ENCODE measurements at places on chromosomes 7 and 10.

GRCh38 chr7:47405921-47406800, 175.8 kb downstream of the TNS3 start:
- no peak for DNase-seq

GRCh38 chr10:36578306-36578705, 547.1 kb upstream of the ANKRD30A start:
- no peak for DNase-seq

DNA sequence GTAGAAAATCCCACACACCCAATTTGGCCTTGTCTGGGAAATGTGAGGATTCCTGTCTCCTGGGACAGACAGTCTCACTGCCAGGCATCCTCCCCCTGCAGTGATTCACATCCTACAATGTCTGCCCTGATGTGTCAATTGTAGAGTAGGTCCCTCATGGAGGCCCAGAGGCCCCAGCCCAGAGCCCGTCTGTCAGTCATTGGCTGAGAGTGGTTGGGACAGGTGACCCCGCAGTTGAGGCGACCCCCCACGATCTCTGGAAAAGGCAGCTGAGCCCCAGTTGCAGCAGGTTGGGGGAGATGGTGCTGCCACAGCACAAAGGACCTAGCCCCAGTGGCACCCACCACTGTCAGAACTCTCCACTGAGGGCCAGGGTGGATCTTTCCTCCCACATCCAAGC, 84.3 kb upstream of the INSIG1 start:
- no peak for DNase-seq

GRCh38 chr10:69009360-69009759, 20.8 kb downstream of the KIFBP start:
- no peak for DNase-seq

DNA sequence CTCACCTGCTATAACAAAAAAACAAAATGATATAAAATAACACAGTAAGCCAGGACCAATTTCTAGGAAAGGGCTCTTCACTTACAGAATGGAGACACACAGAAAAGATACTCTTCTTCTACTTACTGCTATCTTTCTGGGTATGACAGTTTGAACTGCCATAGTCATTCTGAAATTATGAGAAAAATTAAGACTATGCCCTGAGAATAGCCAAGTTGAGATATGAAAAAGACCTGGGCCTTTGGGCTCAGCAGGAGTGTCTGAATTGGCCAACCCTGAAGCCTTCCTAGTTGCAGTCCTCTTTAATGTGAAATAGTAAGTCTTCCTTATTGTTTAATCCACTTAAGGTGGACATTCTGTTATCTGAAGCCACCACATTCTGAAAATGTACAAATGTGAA, 519.5 kb downstream of the GRID1 start:
- no peak for DNase-seq

GRCh38 chr10:110652475-110653118, 8.5 kb downstream of the RBM20 start:
- DNase-seq: no peak

DNA sequence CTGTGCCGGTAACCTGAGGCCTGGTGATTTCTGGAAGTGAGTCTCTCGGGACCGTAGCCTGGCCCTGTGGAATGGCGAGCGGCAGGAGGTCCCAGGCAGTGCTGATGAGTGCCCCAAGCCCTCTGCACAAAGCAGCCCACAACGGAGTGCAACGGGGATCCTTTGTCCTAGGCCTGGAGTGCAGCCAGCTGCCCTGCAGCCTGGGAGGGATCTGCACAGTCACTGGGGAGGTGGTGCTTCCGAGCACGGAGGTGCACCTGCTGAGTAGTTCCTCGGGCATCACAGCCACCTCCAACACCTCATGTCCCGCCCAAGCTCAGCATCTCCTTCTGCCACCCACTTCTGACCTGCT, 162.8 kb upstream of the ZMIZ1 start:
- no peak for DNase-seq

- DNase-seq: no peak
These were observed 515.9 kb downstream of the PARD3 start for GRCh38 chr10:34299105-34299611.

- DNase-seq: no peak
These were observed 2.0 kb upstream of the PLCE1 start for GRCh38 chr10:93991596-93992284.

GRCh38 chr7:71019706-71020105, 112.2 kb upstream of the GALNT17 start:
- DNase-seq: no peak

GRCh38 chr10:21604651-21605050, 70.6 kb downstream of the MLLT10 start:
- DNase-seq: no peak

- DNase-seq: no peak
These were observed 174.2 kb downstream of the KIAA1217 start for GRCh38 chr10:24382979-24383663.

GRCh38 chr10:7337431-7338171, 73.2 kb downstream of the SFMBT2 start:
- peak; percentile 67 for DNase-seq

- no peak for DNase-seq
These were observed 5.1 kb upstream of the CUEDC2 start for GRCh38 chr10:102437515-102437914.

GRCh38 chr7:122067077-122067476, 77.0 kb downstream of the AASS start:
- DNase-seq: no peak

GRCh38 chr10:97479939-97480338, 18.3 kb downstream of the MMS19 start:
- no peak for DNase-seq

DNA sequence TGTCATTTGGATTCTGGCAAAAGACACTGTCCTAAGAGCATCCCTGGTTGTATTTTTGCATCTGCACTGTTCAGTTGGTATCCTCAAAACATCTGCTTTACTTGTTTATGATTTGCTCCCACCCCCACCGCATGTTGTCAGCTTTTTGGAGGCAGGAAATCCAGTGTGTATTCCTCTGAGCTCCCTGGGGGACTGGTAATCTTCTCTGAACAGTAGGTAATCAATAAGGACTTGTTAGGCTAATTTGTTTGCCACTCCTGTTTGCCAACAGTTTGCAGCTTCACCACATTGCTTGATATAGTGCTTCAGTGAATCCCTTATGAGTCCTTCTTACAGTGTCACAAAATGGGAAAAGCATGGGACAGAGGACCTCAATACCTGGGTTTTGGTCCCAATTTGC, 49.1 kb downstream of the FEZF1 start:
- no peak for DNase-seq

- no peak for DNase-seq
These were observed 24.5 kb downstream of the RSU1 start for GRCh38 chr10:16792675-16793074.

GRCh38 chr7:55448526-55448925, 83.4 kb downstream of the LANCL2 start:
- DNase-seq: no peak

DNA sequence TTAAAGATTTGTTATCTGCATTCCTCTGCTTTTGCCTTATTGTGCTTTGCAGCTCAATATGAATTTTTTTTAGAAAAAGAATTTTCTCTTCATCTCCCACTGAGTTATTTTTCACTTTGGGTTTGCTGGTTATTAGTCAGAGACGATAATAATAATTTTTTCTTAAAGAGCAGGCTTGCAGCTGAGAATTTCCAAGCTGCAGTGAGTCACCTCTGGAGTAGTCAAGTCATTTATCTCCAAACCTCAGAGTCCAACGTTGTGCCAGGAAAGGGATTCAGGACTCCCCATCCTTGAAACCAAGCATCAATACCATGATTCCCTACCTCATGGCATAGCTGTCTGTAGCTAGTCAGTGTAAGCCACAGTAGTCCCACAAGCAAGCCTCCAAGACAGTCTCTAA, 15.2 kb upstream of the EGR2 start:
- no peak for DNase-seq

DNA sequence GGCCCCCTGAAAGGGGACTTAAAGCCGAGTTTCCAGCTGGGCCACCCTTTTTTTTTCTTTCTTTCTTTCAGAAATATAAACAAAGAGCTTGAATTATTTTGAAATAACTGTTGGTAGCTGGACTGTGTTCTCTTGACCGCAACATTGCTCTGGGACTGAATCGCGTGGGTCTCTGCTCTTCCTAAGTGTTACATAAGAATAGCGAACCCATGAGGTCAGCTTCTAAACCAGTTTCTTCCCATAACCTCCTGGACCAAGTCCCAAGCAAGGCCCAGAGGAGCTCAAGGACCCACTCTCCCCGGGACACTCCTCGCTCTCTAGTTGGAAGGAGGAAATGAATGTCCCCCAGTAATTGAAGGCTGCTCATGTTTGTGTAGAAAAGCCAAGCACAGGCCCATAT, 91.1 kb downstream of the CXCL12 start:
- DNase-seq: no peak

GRCh38 chr7:21869785-21870402, 75.8 kb downstream of the CDCA7L start:
- DNase-seq: no peak

GRCh38 chr10:100172349-100172748, 13.5 kb downstream of the ERLIN1 start:
- DNase-seq: no peak

DNA sequence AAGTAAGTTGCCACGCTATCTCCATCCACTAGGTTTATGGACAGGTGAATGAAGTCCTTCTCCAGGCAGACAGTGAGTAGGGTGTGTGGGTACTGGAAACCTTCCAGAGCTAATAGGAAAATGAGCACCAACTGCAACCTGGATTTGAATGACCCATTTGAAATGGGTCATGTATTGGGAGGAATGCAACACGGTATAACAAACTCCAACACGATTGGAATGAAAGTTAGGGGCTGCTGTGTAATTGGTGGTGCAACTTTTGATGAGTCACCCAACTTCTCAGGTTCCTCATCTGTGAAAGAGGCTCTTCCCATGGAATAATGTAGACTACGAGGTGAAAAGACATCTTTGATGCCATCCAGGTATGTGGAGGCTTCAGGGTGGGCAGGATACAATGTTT, 241.4 kb upstream of the PODXL start:
- no peak for DNase-seq

- DNase-seq: no peak
These were observed 23.6 kb upstream of the ZCCHC24 start for GRCh38 chr10:79468841-79469585.

DNA sequence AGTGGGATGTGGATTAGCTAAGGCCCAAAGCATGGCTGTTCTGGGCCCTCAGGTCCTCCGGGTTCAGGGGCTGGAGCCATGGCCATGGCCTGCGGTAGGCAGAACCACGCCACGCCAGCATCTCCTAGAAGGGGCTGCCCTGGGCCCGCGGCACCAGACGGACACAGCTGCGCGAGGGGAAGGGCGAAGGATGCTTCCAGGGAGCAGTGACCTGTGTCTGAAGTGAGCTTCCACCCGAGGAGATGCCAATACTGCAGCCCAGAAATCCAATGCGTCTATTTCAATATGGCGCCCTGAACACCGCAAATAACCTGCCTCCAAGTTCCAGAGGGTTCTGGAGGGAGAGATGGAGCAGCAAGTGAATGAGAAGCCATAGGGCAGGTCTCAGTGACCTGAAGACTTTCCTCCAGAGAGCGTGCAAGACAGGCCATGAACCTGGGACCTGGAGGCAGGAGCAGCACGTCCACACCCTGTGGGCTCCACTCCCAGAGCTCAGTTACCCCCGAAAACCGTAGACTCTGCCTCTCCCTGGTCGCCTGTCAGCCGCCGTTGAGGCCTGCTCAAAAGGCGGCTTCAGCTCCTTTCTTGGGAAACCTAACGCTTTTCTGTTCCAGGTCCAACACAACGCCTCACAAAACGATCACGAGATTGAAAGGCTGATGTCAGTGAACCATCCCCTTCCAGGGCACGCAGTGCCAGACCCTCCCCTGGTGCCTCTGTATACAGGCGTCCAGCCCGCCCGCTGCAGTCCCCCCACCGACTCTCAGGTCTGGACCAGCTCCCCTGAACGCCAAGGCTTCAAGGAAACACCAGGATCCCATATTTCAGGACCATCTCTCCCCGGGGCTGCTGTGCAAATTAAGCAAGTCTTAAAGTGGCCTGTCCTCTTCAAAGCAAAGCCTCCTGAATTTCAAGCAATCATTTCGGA, 37.4 kb downstream of the AMZ1 start:
- no peak for DNase-seq

- no peak for DNase-seq
These were observed 134.3 kb upstream of the PFKP start for GRCh38 chr10:2933071-2933470.

DNA sequence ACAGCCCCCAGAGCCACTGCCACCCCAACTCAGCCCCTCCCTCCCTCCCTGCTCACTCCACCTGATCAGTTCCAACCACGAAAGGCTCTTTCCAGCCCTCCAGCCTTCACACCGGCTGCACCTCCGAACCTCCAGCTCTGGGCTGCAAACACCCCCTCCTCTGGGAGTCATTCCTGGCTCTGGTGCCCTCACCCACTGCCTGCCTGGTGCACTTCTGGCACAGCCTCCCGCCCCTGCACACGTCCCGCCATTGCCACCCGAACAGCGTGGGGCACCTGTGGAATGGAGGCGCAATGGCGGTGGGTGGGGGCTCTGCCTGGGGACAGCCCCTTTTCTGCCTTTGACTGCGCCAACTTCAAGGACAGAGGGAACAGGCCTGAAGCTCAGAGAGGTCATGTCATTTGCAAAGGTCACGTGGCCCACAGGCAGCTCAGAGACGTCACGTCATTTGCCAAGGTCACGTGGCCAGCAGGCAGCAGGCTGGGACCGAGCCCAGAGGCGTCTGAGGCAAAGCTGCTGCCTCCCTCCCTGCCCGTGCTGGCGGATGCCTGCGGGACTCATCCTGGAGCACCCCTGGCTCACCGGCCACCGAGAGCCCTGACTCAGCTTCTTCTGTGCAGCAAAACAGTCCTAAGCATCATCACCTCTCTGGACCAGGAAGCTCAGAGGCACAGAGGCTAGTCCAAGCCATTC, 76.0 kb upstream of the DNAAF5 start:
- DNase-seq: no peak

- no peak for DNase-seq
These were observed 149.2 kb upstream of the SEMA3D start for GRCh38 chr7:85336086-85336485.

- no peak for DNase-seq
These were observed 595.9 kb downstream of the KCNMA1 start for GRCh38 chr10:77041636-77042258.

GRCh38 chr10:33661580-33662336, 327.3 kb upstream of the NRP1 start:
- peak; percentile 89 for DNase-seq
